Activated CD4-positive, CD25-positive, alpha-beta regulatory T cell (primary cell): ENCODE measurements at places on chromosomes 7 and 10.

GRCh38 chr7:50335795-50336754 is 31.6 kb downstream of the IKZF1 start:
- DNase-seq = peak; percentile 59

DNA sequence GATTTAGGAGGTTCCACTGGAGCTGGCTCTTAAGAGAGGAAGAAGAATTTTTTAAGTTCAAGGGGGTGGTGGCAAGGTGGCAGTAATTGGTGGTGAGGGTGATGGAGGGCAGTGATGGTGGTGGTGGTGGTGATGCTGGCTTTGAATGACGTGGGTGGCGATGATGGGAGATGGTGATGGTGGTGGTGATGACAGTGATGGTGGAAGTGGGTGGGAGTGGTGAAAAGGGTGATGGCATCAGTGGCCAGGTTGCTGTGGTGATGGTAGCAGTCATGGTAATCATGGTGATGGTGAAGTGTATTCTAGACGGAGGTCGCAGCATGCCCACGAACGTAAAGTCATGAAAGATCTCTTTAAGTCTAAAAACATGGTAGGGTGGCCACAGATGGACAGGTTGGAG is 197.3 kb downstream of the PTEN start:
- DNase-seq = no peak

- DNase-seq = no peak
Observed at GRCh38 chr10:93090619-93091018, 16.9 kb downstream of the CYP26A1 start.

DNA sequence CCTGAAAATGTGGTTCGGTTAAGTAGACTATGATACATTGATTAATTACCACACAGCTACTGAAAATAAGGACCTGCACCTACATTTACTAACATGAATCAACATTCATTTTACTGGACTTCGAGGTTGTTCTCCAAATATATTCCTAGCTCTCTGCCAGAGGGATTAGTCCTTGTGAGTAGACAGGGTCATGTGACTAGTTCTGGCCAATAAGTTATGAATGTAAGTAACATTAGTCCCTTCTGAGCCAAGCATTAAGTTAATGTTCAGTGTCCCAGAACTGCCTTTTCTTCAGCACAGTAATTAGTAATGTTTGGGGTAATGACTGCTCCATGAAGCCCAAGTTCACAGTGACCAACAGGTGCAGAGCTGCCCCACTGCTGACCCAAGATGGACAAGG is 9.2 kb downstream of the ITIH5 start:
- no peak for DNase-seq

DNA sequence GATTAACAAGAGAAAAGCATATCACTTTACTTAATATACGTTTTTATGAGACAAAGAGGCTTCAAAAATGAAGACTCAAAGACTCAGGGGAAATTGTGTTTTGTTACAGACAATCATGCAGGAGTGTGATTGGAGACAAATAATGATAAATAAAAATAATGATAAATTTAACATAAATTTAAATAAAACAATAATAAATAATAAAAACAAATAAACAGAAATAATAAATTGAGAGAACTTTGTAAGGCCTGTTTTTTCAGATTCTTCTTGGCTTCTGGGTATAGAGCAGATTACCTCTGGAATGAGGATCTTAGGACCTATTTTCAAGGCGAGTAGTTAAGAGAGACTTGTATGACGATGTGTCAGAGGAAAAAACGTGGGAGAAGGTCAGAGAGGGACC is 271.4 kb upstream of the POT1 start:
- DNase-seq = no peak
